Placental epithelial cell (primary cell): ENCODE measurements at places on chromosomes 12 and 14. TPM values are rescaled to one million over a fixed set of nuclear protein-coding genes. Genes with fewer than 3 reads are reported as not detected.

ZNF385A gene
- 0.79 and 2.9 TPM in 2 replicates for total RNA-seq

TSPAN11 gene
- under 0.01 TPM in 2 replicates for total RNA-seq

RFX4 gene
- not detected in 2 replicates for total RNA-seq

SERPINA5 gene
- total RNA-seq: not detected in 2 replicates

ANO2 gene
- 0.39 TPM in 1 of 2 replicates, not detected in the other for total RNA-seq

PLEK2 gene
- 22.4 and 26.7 TPM in 2 replicates for total RNA-seq

UNC79 gene
- total RNA-seq: 0.22 and 0.79 TPM in 2 replicates

ANKRD52 gene
- 26.7 and 53.0 TPM in 2 replicates for total RNA-seq

SMIM41 gene
- 0.39 TPM in 1 of 2 replicates, not detected in the other for total RNA-seq

HAL gene
- not detected in 2 replicates for total RNA-seq

TSHR gene
- 0.22 and 1.2 TPM in 2 replicates for total RNA-seq

CNIH1 gene
- 29.1 and 162 TPM in 2 replicates for total RNA-seq

SYNDIG1L gene
- total RNA-seq: not detected in 2 replicates

NOVA1 gene
- total RNA-seq: not detected in 2 replicates

ST8SIA1 gene
- total RNA-seq: not detected in 2 replicates

FAM161B gene
- total RNA-seq: 4.6 and 6.3 TPM in 2 replicates

SERPINA10 gene
- not detected in 2 replicates for total RNA-seq

APOF gene
- total RNA-seq: not detected in 2 replicates

KRT3 gene
- total RNA-seq: not detected in 2 replicates

CDK4 gene
- 150 and 200 TPM in 2 replicates for total RNA-seq

TEX22 gene
- total RNA-seq: 0.39 and 0.54 TPM in 2 replicates

CD163 gene
- not detected in 2 replicates for total RNA-seq

CIDEB gene
- total RNA-seq: 9.0 and 11.0 TPM in 2 replicates

ALDH1L2 gene
- 3.9 and 6.8 TPM in 2 replicates for total RNA-seq

IQSEC3 gene
- total RNA-seq: not detected in 2 replicates

CYP27B1 gene
- 2.9 and 3.9 TPM in 2 replicates for total RNA-seq

GRIN2B gene
- under 0.01 and 0.33 TPM in 2 replicates for total RNA-seq

MSRB3 gene
- 11.8 and 15.9 TPM in 2 replicates for total RNA-seq

SDR9C7 gene
- total RNA-seq: under 0.01 TPM in 1 of 2 replicates, not detected in the other

MTERF2 gene
- total RNA-seq: 2.7 and 4.3 TPM in 2 replicates

CEP128 gene
- 3.9 and 7.5 TPM in 2 replicates for total RNA-seq

RTL1 gene
- total RNA-seq: not detected in 2 replicates

BBOF1 gene
- total RNA-seq: 7.6 and 10.6 TPM in 2 replicates

VRTN gene
- total RNA-seq: not detected in 2 replicates

USP44 gene
- 0.54 TPM in 1 of 2 replicates, not detected in the other for total RNA-seq

CHPT1 gene
- total RNA-seq: 15.3 and 32.1 TPM in 2 replicates

KRT75 gene
- total RNA-seq: not detected in 2 replicates

ARHGAP9 gene
- under 0.01 TPM in 1 of 2 replicates, not detected in the other for total RNA-seq

ESRRB gene
- under 0.01 and 0.22 TPM in 2 replicates for total RNA-seq

CLEC6A gene
- total RNA-seq: not detected in 2 replicates

KLRC4 gene
- 1.2 TPM in 1 of 2 replicates, not detected in the other for total RNA-seq

METTL25 gene
- 16.3 and 17.7 TPM in 2 replicates for total RNA-seq

GPX2 gene
- not detected in 2 replicates for total RNA-seq

PAPLN gene
- 4.4 and 6.7 TPM in 2 replicates for total RNA-seq

KRT73 gene
- not detected in 2 replicates for total RNA-seq

AHNAK2 gene
- 168 and 363 TPM in 2 replicates for total RNA-seq

CRIP1 gene
- total RNA-seq: 5.5 and 9.8 TPM in 2 replicates

PRB4 gene
- total RNA-seq: not detected in 2 replicates

XPOT gene
- total RNA-seq: 47.1 and 78.2 TPM in 2 replicates
